ENCODE measurements at places on chromosomes 1 and 21. TPM values are rescaled to one million over a fixed set of nuclear protein-coding genes. Genes with fewer than 3 reads are reported as not detected.

- no peak for DNase-seq
Measured at GRCh38 chr1:17185485-17185860, 19.5 kb upstream of the PADI1 start.

DNA sequence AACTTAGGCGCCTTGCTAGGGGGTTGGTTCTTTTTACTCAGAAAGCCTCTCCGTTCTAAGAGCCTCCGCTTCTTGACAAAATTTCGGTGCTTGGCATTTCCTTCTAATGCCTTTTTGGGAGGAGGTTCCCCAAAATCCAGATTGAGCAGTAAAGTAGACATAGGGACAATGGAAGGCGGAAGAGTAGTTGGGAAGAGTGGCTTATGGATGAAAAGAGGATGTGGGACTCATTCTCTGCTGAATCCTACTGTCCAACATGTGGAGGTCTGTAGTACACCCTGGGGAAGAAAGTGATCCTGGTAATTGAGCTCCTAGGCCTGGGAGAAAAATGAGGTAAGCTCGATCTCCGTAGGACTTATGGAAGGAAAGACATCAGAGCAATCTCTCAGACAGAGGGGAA is 777 bp upstream of the METTL25B start:
- DNase-seq = no peak

DNA sequence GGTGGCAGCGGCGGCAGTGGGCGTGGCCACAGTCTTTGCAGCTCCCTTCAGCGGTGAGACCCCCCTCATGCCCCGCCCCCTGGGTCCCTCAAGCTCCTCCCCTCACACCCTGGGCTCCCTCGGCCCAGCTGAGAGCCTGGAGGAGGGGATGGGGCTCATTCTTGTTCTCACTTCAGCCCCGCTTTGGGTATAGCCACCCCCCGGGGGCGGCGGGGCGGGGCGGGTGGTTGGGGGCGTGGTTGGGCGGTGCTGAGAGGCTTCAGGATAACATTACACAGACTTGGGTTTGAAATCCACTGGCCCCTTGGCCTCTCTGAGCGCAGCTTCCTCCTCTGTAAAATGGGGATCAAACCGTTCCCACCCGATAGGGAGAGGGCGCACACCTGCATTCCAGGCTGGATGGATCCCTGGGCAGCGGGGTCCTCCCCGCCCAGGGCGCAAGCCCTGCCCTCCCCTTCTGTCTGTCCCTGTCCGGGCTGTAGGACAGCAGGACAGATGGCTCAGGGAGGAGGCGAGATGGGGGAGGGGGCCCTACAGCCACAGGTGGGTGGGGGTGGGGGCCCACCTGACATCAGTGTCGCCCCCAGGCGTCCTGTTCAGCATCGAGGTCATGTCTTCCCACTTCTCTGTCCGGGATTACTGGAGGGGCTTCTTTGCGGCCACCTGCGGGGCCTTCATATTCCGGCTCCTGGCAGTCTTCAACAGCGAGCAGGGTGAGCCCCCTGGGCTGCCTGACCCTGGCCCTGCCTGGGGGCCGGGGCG is 5.1 kb downstream of the CLCNKA start:
- DNase-seq = peak; percentile 22

GRCh38 chr1:1208713-1209433 is 2.5 kb upstream of the TNFRSF18 start:
- peak; percentile 64 for DNase-seq

DNA sequence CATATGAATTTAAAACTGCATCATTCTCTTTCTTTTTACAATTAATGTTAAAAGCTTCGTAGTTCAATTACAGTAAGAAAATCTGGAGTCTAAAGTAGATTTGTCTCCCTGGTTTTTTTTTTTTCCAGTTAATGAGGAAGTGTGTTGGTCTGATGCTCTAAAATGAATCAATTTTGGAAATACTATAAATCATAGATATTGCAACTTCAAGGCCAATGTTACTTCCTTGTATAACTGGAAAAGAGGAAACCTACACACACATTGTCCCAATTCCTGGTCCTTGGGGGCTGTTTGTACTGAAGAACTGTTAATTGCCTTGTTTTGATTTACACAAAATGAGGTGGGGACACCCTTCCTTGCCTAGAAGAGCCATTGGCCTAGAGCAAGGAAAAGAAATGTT is 107.2 kb downstream of the RGS2 start:
- DNase-seq = no peak

- no peak for DNase-seq
Measured at GRCh38 chr1:167330601-167331293, 110.1 kb downstream of the POU2F1 start.

DNA sequence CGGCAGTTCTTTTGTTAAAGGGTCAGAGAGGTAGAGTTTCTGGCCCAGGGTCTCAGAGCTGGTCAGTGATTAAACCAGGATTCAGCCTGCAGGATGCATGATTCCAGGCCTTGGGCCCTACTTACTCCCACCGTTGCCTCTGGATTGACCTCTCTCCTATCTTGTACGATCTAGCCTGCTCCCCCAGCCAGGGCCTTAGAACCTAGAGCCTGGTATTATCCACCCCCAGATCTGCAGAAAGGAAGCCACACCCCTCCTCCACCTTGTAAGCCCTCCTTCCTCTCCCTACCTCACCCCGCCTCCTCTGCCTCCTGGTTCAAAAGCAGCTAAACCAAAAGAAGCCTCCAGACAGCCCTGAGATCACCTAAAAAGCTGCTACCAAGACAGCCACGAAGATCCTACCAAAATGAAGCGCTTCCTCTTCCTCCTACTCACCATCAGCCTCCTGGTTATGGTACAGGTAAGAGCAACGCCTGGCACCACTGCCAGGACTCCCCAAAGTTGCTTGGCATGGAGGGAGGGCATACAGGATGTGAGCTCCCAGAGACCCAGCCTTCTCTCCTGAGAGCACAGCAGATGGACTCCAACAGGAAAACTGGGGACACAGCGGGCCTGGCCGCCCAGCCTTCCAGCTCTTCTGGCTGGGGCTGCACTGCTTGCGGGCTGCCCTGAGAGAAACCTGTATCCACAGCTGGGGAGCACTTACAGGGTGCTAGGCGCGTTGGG is at the start of gene CD52:
TSS of gene CD52 (plus strand) at position 347 of the 726 bp plus-strand sequence. CDS start at position 407, 60 bp downstream.
- peak; percentile 81 for DNase-seq

GRCh38 chr1:43550598-43551246 is 20.0 kb downstream of the PTPRF start:
- DNase-seq = no peak

- DNase-seq = no peak
Measured at GRCh38 chr1:64320922-64321614, 117.6 kb downstream of the UBE2U start.

DNA sequence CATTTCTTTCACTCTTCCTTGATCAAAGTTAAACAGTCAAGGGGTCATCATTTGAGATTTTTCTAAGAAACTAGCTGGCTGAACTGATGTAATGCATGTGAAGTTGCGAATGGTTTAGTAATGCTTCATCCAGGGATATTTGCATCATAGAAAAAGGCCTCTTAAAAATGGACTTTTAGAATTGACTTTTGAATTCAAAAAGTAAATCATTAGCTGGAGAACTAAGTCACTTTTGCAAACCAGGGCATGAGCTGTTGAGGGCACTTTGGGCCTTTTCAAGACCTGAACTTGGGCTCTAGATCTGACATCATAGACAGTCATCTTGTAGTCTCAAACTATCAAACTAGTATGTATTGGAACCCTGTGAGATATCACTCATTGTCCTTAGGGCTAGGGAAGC is 85.0 kb downstream of the GRIK1 start:
- DNase-seq = no peak

- DNase-seq = no peak
Measured at GRCh38 chr1:69737527-69738185, 169.9 kb downstream of the LRRC7 start.

GRCh38 chr1:212458817-212459216 is 26.1 kb downstream of the NENF start:
- no peak for DNase-seq

DNA sequence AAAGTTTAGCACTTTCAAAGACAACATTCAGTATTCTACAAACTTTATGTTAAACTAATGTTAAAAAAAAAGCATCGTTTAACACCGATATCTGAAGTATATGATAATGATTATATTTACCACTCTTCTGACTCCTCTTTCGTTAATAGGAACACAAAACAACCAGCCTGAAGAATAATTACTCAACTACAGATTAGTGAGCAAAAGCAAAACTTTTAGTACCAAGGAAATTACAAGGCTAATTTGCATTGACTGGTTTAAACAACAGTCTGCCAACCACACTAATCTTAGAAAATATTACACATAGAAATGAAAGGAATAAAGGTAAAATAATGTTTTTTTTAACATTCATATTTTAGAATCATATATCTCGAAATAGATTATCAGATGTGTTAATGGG is 500.7 kb downstream of the LMO4 start:
- DNase-seq = no peak

GRCh38 chr1:46665983-46666382 is 2.2 kb downstream of the ATPAF1 start:
- DNase-seq = no peak

Gene FAM229A
- total RNA-seq = 3.6 TPM

Gene SLC6A17
- 0.10 TPM for total RNA-seq

Gene APCS
- not detected for total RNA-seq

Gene GPR3
- 3.5 TPM for total RNA-seq

Gene KLF17
- total RNA-seq = not detected

Gene SHE
- not detected for total RNA-seq
